ENCODE measurements at places on chromosomes 11 and 22. TPM values are rescaled to one million over a fixed set of nuclear protein-coding genes. Genes with fewer than 3 reads are reported as not detected.

The ISX gene
- total RNA-seq = not detected

The UVRAG gene
- total RNA-seq = 38.2 TPM

GRCh38 chr11:124769806-124770774 is 8.0 kb upstream of the ESAM start:
- DNase-seq = no peak

DNA sequence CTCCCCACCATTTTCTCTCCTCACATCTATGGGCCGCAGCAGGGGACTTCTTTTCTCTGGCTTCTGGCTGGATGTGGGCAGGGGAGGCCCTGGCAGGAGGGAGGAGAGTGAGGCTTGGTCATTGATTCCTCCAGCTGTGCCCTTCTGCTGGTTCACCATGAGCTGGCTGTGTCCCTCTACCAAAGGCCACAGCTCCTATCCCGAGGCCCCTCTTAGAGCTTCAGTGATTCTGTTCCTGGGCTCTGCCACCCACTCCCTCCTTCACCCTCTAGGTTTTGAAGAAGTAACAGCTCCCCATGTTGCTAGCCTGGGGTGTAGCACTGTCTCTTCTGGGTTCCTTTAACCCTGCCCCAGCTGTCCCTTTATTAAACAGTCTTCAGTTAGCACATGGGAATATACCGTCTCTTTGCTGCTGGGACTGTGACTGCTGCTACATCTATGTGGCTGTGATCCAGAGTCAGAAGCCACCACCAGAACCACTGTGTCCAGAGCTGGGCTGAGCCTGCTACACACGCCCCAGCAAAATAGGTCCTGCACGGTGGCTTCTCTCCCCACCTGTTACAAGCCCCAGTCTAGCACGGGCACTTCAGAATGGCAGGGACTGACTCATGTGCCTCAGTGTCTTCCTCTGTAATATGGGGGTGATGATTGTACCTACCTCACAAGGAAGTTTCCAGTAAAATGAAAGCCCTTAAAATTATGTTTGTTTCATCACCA is 578 bp upstream of the PARVG start:
- no peak for DNase-seq

- DNase-seq = no peak
Observed at GRCh38 chr11:9571071-9571762, 2.3 kb upstream of the WEE1 start.

Data from cerebellum (tissue), 4 donors.